ENCODE measurements at places on chromosomes 3 and 15. TPM values are rescaled to one million over a fixed set of nuclear protein-coding genes. Genes with fewer than 3 reads are reported as not detected.

DNA sequence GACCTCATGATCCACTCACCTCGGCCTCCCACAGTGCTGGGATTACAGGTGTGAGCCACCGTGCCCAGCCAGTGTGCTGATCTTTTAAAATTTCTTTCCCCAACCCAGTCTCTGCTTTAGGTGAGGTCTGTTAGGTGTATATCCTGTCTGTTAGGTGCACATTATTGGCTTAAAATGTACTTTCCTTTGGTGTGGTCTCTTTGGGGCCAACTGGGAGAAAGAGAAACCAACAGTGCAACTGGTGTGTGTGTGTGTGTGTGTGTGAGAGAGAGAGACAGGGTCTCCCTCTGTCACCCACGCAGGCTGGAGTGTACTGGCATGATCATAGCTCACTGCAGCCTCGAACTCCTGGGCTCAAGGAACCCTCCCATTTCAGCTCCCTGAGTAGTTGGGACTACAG, 50.3 kb upstream of the GNB5 start:
- no peak for DNase-seq

DNA sequence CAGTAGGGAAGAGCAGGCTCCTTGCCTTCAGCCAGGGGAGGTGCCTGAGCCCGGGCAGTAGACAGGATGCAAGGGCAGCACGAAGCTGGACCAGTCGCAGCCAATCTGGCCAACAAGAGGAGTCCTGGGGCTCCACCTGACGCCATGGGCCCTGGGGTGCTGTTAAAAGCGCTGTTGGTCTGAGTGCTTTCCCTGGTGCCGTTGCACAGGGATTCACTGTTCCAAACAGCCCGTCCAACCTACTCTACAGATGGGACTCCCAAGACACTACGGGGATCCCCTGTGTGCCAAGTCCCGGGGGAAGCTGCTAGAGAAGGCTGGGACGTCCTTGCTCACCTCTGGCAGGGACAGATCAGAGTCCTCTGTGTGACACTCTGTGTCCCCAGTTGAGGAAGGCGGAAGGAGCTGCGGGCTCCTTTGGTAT, 632 bp downstream of the CTSH start:
- no peak for DNase-seq

GRCh38 chr3:190586631-190587011, 72.7 kb downstream of the IL1RAP start:
- DNase-seq, result no peak

DNA sequence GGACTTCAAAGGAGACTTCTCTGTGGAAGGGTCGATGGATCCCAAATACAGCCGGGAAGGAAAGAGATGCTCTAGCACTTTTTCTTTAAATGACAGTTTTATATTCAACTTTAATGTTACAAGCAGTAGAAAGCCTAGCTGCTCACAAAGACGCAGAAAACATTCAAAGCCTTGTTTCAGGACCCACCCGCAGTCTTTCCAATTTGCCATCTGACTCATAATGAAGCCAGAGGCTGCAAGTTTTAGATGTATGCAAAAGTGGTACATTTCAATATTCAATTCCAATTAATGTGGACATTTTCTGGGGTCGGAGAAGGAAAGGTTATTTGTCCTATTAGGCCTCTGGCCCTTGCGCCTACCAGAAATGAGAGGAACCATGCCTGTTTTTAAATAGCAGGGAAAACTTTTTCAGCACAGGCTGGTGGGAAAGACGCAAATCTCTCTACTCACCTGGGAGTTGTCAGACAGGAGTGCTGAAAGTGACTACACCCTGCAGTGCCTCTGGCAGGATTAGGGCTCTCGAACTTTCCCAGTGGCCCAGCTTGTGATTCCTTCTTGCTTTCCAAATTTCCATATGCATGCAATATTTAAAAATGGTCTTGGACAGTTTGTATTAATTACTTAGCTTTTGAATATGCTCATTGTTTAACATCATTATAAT, 117.4 kb upstream of the MBNL1 start:
- DNase-seq, result no peak

- no peak for DNase-seq
Observed at GRCh38 chr3:124442463-124442862, 287.8 kb upstream of the UMPS start.

- DNase-seq, result no peak
Observed at GRCh38 chr3:46113608-46114007, 86.3 kb upstream of the XCR1 start.

Gene ANAPC13
- total RNA-seq, result 38.7 TPM

Gene ITIH1
- not detected for total RNA-seq

Gene IGSF11
- total RNA-seq, result 0.75 TPM

All from aorta (tissue), 5 donors.